ENCODE measurements at places on chromosomes 12 and 14.
A peak's percentile ranks its signal among the peaks of the same experiment; 100 is the strongest.

DNA sequence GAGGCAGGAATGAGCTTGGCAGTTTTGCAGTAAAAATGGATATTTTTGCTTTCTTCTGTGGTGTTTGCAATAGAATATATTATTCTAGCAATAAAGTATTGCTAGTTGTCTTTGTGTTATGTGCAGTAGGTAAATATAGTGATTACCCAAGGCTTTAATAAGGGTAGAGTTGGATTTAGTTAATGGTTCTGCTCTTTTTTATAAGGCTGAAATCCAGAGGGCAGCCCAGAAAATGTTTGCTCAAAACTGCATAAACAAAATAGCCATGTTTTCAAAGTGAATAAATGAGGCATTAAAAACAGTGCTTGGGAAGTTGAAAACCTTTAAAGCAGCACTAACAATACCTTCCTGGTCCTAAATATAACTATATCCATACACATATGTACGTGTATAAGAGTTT is 162.4 kb downstream of the SLC5A8 start:
- no peak for DNase-seq

DNA sequence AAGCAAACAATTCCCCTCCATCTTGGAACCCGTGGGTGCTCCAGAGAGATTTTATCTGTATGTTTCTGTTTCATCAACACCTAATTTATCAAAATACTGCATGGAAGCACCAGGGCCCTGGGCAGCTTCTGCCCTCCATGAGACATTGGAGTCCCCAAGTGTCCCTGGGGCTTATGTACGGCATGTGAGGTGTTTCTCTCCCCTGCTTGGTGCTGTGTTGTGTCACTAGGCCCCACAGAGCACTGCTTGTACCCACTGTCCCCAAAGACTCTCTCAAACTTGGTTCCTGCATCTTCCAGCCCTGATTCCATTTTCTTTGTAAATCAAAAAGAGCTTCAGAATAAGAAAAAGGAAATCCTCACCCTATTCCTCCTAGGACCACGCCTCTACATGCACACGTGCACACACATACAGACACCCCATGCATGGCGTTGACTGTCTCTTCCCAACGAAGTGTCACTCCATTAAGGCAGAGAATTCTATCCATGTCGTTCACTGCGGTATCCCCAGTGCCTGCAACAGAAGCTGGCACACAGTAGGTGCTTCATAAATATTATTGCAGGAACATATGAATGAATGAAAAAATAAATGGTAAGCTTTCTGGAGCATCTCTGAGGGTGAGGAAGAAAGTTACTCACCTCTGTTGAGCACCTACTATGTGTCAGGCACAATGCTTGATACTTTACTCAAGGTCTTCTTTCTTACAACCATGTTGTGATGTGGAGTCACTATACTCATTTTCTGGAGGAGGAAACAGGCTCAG is 191.6 kb downstream of the DICER1 start:
- no peak for DNase-seq

- DNase-seq = no peak
These were observed 79.9 kb downstream of the HEATR5A start for GRCh38 chr14:31340297-31341063.

GRCh38 chr12:8668441-8668840 is 5.8 kb upstream of the MFAP5 start:
- DNase-seq = no peak

DNA sequence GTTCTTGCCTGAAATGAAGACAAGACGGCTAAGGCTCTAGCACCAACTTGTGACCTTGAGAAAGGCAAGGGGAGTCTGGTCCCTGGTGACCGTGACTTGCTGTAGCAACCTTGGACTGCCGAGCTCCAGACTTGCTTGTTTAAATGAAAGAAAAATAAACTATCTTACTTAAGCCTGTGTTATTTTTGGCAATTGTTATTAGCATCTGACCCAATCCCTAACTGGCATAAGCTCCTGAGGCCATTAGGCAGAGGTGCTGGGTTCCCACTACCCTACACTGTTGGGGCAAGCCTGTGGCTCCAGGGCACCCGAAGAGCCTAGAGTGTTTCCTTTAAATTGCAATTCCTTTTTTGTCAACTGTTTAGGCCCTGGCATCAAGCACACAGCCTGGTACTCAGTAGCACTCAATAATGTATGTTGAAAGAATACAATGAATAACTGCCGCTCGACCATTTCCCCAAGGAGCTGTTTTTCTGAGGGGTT is 106.9 kb upstream of the HIF1A start:
- DNase-seq = no peak

GRCh38 chr14:92519246-92520101 is 5.9 kb downstream of the RIN3 start:
- no peak for DNase-seq

- DNase-seq = no peak
These were observed 1.3 kb downstream of the CS start for GRCh38 chr12:56298828-56299227.

GRCh38 chr12:125218952-125219351 is 153.7 kb downstream of the AACS start:
- DNase-seq = no peak

DNA sequence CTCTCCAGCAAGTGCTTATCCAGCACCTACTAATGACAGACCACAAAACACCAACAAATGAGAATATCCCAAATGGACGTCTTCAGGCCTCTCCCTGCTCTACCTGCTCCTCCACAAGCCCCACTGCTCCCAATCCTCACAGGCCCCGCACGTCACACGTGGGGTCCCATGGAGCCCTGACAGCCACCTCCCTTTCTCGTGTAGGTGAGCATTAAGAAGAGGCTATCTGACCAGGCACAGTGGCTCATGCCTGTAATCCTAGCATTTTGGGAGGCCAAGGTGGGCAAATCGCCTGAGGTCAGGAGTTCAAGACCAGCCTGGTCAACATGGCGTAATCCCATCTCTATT is 5.4 kb downstream of the RIMBP2 start:
- DNase-seq = no peak

DNA sequence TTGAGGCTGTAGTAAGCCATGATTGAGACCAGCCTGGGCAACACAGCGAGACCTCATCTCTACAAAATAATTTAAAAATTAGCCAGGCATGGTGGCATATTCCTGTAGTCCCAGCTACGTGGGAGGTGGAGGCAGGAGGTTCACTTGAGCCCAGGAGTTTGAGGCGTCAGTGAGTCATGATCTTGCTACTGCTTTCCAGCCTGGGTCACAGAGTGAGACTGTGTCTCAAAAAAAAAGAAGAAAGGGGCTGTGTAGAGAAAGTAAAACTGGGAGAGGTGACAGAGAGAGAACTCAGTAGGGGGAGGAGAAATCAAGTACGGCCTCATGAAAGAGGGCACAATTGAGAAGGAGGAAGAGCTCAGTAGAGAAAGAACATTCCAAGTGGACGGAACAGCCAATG is 12.4 kb downstream of the TECPR2 start:
- no peak for DNase-seq

DNA sequence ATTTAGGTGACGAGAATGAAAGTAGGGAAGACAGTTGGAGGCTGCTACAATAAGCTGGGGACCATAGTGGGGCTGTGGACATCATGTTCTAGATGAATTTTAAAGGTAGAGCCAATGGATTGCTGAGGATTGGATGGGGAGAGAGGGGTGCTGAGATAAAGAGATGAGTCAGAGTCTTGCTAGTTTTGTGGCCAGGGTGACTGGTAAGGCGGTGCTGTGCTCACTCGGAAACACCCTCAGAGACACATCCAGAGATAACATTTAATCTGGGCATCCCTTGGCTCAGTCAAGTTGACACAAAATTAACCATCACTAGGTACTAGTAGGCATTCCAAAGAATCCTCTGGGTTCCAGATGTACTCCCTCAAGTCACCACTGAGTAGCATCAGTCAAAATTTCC is 170.7 kb downstream of the ADCK1 start:
- no peak for DNase-seq

DNA sequence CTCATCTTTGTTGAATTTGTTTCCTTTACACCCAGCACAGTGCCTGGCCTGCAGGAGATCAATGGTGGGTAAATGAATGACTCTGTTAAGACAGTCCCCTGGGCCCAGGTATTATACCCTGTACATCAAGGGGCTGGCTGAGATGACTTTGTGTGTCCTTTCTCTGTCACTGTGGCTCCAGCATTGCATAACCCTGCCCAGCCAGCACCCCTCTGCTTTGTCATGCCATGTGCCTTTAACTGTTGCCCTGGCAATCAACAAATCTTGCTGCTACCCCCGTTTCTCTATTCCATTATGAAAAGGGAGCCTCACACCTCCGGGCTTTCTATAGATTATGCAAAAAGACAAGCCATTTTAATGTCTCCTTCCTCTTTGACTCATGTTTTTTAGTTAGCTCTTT is 7.6 kb upstream of the FLVCR2 start:
- no peak for DNase-seq

DNA sequence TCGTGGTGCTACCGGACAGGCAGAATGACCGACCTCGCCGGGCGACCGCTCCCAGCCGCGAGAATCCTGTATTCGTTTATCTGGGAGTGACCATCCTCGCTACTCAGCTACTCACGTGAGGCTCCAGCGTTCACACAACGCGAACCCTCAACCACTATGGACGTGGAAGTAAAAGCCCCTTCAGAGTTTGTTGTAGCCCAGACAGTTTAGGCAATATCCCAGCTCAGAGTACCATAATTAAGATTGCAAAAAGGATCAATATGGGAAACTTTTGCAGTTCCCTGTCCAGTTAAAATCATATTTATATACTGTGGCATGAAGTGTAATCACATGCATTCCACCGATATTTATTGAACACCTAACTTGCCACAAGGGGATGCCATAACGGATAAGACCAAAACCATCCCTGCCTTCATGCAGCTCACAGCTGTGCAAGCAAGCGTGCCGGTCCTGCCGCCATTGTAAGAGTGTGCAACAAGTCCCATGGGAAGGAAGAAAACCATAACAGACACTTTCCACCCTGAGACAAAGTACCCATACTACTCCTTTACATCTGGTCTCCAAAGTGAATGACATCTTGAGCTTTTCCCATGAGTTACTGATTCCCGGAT is 938 bp upstream of the MAX start:
- no peak for DNase-seq

DNA sequence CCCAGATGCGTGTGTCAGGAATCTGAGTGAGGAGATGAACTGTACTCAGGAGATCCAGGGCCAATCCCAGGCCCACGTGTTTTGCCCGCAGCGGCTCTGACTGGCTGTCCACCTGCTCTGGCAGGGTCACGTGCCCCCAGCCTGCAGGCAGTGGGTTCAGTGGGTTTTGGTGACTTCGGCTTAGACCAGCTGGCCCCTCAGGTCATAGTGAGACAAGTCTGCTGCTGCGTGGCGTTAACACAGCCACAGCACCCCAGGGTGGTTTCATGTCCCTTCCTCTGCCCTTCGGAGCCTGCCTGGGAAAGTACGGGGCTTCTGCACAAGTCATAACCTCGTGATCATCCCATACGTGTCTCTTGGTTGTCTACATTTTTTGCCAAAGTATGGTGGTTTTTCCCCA is 2.6 kb downstream of the FBRSL1 start:
- DNase-seq = no peak

DNA sequence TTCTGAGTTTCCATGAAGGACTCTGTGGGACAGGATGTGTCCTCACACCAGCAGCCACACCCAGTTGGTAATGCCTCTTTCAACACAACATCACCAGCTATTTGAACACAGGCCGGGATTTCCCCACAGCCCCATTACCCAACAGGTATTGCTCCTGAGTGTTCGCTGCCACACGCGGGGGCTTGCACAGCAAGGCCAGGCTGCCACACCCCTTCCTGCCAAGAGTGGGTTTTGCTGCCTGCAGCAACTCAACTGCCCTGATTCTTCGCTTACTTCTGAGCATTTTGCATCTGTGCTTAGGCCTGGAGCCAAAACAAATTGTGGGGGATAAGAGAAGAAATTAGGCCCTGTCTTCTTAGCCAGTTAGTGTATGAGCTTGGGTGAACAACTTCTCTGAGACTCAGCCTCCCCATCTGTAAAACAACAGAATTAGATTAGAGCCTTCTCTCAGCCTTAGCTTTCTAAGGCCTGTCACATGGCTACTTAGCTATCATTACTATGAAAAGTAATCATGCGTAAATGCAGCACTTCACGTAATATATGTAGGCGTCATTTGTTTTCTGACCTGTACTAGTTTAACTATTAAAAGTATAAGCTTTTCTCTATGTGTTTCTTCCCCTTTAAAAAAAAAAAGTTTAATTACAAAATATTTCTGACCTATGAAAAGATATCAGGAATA is 20.0 kb downstream of the CKAP4 start:
- peak; percentile 61 for DNase-seq

DNA sequence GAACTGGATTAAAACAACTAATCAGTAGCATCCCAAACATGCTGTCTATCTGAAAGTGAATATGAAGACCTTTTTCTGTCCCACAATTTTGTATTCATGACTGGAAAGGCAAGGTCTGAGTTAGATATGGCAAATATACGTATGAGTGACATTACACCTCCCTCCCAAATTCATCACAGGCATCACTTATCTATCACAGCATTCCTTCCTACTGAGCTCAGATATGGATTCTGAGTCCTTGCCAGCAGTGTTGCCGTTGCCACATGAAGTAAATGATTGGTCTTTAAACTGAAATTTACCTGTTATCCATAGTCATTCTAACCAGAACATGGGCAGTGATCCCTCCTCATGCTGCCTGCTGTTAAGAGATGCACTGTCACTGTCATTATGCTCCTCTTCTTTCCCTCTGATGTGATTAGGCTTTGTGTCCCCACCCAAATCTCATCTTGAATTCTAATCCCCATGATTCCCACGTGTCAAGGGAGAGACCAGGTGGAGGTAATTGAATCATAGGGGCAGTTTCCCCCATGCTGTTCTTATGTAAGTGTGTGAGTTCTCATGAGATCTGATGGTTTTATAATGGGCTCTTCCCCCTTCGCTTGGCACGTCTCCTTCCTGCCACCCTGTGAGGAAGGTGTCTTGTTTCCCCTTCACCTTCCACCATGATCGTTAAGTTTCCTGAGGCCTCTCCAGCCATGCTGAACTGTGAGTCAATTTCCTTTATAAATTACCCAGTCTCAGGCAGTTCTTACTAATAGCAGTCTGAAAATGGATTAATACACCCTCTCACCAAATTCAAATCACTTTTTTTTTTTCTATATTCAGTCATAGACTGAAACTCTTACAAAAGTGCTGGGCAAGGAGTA is 288.4 kb downstream of the NUAK1 start:
- DNase-seq = no peak

DNA sequence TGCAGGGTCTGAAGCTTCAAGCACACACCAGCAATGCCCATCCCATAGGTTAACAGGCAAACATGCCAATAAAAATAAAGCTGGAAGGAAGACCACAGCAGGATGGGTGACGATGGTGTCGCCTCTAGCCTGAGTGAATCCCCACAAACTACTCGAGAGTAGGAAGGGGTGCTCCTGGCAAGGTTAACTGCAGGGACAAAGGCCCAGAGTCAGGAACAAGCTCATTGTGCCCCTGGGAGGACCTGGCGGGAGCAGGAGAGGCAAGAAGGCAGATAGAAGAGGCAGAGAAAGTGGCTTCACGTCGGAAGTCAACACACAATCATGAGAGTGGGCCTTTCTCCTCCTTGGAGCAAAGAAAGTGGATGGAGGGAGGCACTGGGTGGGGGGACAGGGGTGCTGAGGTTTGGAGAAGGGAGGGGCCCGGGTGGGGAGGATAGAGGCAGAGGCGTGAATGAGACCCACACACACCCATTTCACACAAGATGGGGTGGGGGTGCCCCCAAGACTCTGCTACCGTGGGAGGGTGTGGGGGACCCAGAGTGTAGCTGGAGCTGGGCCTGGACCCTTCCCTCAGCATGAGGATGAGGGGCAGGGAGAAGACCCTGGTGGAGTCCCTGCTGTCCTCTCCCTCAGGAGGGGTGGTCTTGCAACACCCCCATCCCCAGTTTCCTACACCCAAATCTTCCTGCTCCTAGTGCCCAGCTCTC is 43.1 kb downstream of the DIO3 start:
- no peak for DNase-seq

GRCh38 chr12:69513297-69513696 is 43.1 kb downstream of the FRS2 start:
- no peak for DNase-seq

- DNase-seq = peak; percentile 60
These were observed 44.9 kb downstream of the DDX11 start for GRCh38 chr12:31118347-31119191.
